ENCODE measurements at places on chromosomes 11 and 22.

GRCh38 chr11:10439351-10439750, 15.7 kb upstream of the AMPD3 start:
- no peak for DNase-seq

- no peak for DNase-seq
These were observed 1066.9 kb downstream of the BRD1 start for GRCh38 chr22:48760481-48761390.

DNA sequence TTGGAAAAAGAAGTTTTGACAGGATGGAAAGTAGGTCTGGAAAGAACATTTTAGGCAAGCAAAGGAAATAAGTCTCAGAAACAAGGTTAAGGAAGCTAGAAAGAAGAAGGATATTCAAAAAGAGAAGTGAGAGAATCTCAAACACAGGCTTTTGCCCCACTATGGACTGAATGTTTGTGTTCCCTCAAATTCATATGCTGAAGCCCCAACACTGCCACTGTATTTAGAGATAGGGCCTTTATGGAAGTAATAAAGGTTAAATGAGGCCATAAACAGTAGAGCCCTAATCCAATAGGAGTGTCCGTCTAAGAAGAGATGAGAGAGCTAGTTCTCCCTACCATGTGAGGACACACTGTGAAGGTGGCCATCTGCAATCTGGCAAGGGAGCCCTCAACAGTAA, 20.6 kb upstream of the RPS13 start:
- no peak for DNase-seq

DNA sequence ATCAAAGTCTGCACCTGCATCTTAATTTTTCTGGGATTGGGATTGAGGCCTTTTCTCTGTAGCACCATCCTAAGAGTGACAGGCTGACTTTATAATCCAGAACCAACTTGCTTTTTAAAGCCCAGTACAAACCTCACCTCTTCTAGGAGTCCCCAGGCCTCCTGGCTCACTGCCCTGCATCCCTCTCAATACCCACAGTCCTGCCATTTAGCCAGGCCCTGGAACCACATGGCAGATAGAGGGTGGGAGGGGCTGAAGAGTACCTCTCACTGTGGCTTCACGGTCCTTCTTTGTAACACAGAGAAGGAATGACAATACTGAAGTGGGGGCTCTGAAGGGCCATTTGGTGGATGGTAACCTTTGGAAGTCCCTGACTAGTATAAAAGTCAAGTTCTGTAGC, 63.5 kb upstream of the PHOX2A start:
- no peak for DNase-seq

- DNase-seq, result no peak
These were observed 16.2 kb downstream of the MSANTD2 start for GRCh38 chr11:124784051-124784450.

All from stimulated activated CD4-positive, alpha-beta T cell treated with anti-CD3 and anti-CD28 coated beads, Interleukin-4, amount 100 ng/mL, for 48 hours (primary cell).